ENCODE measurements at places on chromosomes 12 and 14. TPM values are rescaled to one million over a fixed set of nuclear protein-coding genes. Genes with fewer than 3 reads are reported as not detected.
A peak's percentile ranks its signal among the peaks of the same experiment; 100 is the strongest.

GRCh38 chr14:59159169-59159568 lies 29.3 kb upstream of the DAAM1 start:
- H3K4me1 ChIP-seq, result peaks cover 22% of the 10 kb centered on the region
- H3K27ac ChIP-seq, result no peak overlapping the region
- H3K4me3 ChIP-seq, result no peak overlapping the region
- H3K36me3 ChIP-seq, result no peaks in the 10 kb centered on the region
- DNase-seq, result no peak

- H3K36me3 ChIP-seq, result no peaks in the 10 kb centered on the region
- DNase-seq, result no peak
- H3K27ac ChIP-seq, result no peak overlapping the region
These were observed 540.0 kb upstream of the TBX3 start for GRCh38 chr12:115223991-115224390.

The GNB3 gene
- 0.42 TPM for total RNA-seq

- DNase-seq, result no peak
- no peak overlapping the region for H3K27ac ChIP-seq
- no peaks in the 10 kb centered on the region for H3K36me3 ChIP-seq
- no peaks in the 10 kb centered on the region for H3K27me3 ChIP-seq
- no peak overlapping the region for H3K4me3 ChIP-seq
These were observed 664.7 kb upstream of the FBXO33 start for GRCh38 chr14:40096968-40097367.

- no peaks in the 10 kb centered on the region for H3K4me1 ChIP-seq
- no peaks in the 10 kb centered on the region for H3K36me3 ChIP-seq
- no peaks in the 10 kb centered on the region for H3K27me3 ChIP-seq
- no peak for DNase-seq
- peak overlapping the region; percentile 27 for H3K27ac ChIP-seq
These were observed 29.5 kb upstream of the OSBPL8 start for GRCh38 chr12:76588881-76589565.

DNA sequence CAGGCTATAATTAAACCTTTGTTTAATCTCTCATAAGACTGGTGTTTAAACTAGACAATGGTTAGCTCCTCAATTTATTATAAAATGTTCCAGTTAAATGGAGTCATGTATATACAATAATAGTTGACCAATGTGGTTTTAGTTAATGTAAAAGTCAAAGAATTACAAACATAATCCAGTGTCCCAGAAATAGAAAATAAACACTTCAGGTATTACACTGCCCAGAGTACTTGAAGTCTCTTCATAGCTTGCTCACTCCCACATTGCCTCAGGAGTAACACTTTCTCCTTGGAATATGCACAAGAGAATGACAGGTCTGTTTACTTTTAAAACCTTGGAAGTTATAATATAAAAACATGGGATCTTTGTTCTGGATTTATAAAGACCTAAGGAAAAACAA lies 60.5 kb downstream of the SLC38A1 start:
- H3K27me3 ChIP-seq, result no peaks in the 10 kb centered on the region
- H3K4me3 ChIP-seq, result no peak overlapping the region
- no peak for DNase-seq
- peaks cover 40% of the 10 kb centered on the region for H3K4me1 ChIP-seq
- peaks cover 4% of the 10 kb centered on the region for H3K36me3 ChIP-seq

GRCh38 chr12:54759751-54760150 lies 94.6 kb upstream of the MUCL1 start:
- no peak overlapping the region for H3K4me3 ChIP-seq
- no peaks in the 10 kb centered on the region for H3K27me3 ChIP-seq
- H3K4me1 ChIP-seq, result no peaks in the 10 kb centered on the region
- H3K27ac ChIP-seq, result no peak overlapping the region

DNA sequence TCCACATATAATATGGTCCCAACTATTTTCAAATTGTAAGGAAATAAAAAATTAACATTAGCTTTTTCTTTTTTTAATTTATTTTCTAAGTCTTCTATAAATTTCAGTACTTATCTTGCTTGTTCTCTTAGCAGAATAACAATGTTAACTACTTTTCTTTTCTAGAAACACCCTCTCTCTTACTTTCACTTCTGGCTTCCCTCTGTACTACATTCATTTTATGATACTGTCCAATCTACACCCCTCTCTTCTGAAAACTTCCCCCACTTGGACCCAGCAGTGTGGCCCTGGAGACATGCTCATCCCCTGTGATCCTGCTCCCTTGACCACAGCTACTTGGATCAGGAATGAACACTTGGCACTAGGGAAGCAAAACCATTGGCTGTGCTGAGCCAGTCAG lies 15.7 kb downstream of the SGPP1 start:
- H3K4me3 ChIP-seq, result no peak overlapping the region
- DNase-seq, result no peak
- no peaks in the 10 kb centered on the region for H3K4me1 ChIP-seq
- no peaks in the 10 kb centered on the region for H3K27me3 ChIP-seq
- H3K27ac ChIP-seq, result no peak overlapping the region

DNA sequence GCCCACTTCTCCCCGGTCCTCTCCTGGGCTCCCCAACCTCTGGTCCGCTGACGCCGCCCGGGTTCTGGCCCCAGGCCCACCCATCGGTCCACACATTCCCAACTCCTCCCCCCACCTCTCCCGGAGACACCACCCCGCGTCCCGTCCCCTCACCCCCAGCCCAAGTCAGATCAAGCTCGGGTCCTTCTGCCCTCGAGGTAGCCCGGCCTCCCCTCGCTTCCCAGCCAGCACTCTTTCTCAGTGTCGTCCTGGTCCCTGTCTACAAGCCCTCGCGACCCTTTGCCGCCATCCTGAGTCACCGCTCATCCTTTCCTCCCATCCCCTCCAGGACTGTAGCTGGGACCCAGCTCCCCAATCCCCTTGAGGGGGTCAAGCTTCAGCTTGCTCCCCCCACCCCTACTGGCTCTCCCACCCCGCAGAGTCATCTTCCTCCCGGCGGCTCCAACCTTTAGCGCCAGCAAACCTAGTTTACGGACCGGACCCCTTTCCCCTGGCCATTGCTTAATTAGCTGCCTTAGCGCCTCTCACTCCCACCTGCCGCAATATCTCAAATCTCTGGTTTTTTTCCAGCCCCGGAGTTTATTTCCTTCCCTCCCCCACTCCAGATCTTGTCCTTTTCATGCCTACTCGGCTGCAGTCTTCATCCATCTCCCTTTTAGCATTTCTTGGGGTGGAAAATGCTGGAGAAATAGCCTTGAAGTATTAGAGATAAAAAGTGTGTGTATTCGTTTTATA lies 1.1 kb downstream of the PPP4R4 start:
- DNase-seq, result no peak
- H3K4me3 ChIP-seq, result peak overlapping the region; percentile 69
- H3K27me3 ChIP-seq, result peaks cover 88% of the 10 kb centered on the region

- no peak for DNase-seq
- H3K27ac ChIP-seq, result no peak overlapping the region
- no peak overlapping the region for H3K4me3 ChIP-seq
- peaks cover 19% of the 10 kb centered on the region for H3K4me1 ChIP-seq
- no peaks in the 10 kb centered on the region for H3K27me3 ChIP-seq
These were observed 16.6 kb downstream of the SOCS2 start for GRCh38 chr12:93589081-93589480.

The DLK1 gene
- total RNA-seq, result 0.33 TPM

Measured in esophagus muscularis mucosa (tissue), 4 donors.